ENCODE measurements at places on chromosomes 7 and 10.

DNA sequence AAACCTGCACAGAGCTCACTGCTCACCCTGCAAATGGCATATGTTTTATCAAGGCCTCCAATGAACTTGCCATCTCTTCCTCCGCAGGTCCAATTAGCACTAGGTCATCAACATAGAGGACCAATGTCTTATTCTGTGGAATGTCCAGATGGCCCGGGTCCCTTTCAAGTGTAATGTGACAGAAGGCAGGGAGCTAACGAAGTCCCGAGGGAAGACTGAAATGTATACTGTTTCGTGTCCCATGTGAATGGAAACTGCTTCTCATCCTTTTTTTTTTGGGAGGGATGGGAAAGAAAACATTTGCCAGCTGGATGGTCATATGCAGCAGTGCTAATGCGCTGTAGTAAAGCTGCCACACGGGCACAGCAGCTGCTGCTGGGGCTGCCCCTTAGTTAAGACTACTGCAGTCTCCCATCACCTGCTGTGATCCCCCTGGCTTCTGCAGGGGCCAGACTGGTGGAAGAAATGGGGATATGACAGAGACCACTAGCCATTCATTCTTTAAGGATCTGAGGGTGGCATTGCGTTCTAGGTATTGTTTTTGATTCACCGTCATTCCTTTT, 61.7 kb upstream of the CCNY start:
- DNase-seq = no peak

GRCh38 chr7:81776161-81776560, 6.3 kb upstream of the HGF start:
- no peak for DNase-seq

GRCh38 chr7:132576721-132577085, 433 bp upstream of the PLXNA4 start:
- DNase-seq = no peak

DNA sequence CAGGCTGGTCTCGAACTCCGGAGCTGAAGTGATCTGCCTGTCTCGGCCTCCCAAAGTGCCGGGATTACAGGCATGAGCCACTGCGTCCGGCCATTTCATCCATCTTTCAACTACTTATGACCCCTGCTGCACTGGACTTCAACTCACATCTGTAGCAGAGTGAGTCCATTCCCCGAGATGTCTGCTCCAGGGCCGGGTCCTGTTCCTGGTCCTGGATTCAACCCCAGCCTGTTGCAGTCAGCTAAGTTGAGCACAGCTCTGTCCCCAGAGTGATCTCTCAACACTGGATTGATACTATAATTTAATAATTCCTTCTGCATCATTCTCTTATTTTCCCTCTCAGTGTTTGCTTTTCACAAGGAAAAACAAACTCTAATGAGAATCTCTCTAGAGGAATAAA, 25.8 kb downstream of the PRTFDC1 start:
- DNase-seq = no peak

GRCh38 chr7:3918576-3918975, 617.5 kb downstream of the SDK1 start:
- no peak for DNase-seq

DNA sequence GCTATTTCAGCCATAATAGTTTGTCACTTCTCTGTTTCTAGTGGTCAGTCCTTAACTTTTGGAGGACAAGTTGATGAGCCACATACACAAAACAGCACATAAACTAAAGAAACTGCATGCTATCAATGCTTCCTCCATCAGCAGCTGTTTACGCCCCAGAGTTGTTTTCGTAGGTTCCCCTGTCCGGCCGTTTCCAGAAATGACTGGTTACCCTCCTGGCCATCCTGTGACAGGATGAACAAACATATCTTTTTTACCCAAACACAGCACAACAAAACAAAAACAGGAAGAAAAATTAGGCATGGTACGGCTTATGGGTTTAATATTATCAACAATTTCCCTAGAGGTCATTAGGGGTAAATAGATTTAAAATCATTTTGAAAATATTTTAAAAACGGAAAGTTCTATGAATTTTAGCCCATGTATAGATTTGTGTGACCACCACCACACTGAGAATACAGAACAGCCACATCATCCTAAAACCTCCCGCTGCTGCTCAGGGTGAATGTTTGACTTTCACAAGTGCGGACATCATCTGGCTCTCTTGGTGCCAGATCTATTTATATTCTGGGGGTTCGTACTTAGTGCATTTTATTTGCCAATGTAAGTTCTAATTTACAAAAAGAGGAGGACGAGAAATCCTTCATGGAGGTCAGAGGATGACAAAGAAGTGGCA, 74.8 kb downstream of the HIPK2 start:
- DNase-seq = peak; percentile 47

GRCh38 chr7:94276027-94276426, 118.7 kb upstream of the COL1A2 start:
- no peak for DNase-seq

GRCh38 chr10:105545101-105545500, 904.0 kb downstream of the SORCS3 start:
- DNase-seq = no peak

- no peak for DNase-seq
Measured at GRCh38 chr10:48703531-48704122, 19.0 kb downstream of the WDFY4 start.

GRCh38 chr7:87345962-87346371, 503 bp downstream of the CROT start:
- no peak for DNase-seq

GRCh38 chr7:157674027-157674714, 337.4 kb downstream of the DNAJB6 start:
- no peak for DNase-seq

DNA sequence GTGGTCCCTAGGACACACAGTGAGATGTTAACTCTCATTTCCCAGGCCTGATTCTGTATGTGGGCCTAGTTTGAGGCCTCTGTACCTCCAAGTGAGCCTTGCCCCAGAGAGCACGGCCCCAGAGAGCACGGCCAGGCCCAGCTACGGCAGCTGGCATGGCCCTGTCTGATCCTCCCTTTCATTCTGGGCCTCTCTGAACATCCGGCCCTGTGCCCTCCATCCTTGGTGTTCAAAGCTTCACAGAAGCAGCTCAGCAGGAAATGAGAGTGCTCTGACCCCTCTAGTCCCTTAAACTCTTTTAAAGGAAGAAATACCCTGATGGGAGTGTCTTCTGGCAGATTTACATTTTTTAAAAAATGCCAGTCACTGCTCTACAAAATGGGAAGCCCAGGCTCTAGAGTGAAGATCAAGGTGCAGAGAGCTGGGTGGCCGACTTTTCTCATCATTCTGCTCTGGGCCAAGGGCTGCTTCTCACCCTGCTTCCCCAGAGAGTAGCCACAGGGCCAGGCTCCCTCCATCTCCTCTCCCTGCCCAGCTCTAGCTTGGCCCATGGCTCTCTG, 171.9 kb downstream of the RPS24 start:
- DNase-seq = no peak

DNA sequence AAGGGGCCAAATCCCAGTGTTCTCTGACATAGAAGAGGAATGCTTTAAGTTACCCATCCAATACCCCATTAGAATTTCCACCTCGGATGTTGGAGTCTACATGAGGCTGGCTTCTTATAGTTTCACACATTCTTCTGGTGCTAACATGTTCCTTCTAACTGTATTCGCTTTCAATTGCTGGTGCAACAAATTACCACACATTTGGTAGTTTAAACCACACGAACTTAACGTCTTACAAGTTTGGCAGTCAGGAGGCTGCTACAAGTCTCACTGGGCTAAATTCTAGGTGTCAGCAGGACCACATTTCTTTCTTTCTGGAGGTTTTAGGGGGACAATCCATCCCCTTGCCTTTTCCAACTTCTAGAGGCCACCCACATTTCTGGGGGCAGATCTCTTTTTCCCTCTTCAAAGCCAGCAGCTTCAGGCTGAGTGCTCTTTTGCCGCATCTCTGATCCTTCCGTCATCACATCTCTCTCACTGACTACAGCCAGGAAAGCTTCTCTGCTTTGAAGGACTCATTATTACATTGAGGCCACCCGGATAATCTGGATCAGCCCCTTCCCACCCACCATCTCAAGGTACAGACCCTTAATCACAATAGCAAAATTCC, 5.1 kb upstream of the MACC1 start:
- no peak for DNase-seq

DNA sequence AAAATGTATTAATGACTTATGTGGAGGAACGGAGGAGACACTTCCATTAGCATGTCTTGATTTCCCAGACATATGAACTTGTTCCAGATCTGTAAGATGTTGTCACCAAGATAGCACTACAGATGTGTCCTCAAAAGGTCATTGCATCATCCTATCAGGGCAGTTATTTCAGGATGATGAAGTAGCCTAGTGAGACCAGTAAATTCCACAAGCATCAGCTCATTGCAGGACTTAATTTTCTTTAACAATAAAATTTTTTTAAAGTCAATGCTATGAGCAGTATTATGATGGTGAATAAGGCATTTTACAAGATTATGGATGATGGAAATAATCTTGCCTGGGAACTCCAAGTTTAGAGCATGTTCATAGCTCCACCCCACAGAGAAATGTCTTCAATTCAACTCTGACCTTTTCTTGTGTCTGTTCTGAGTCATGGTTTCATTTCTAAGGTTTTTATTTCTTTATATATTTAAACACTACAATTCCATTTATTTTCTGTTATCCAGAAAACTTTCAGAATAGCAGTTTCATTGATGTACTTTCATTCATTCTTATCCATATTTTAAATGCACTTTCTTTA, 1203.3 kb upstream of the CELF2 start:
- DNase-seq = no peak

GRCh38 chr7:114799628-114800028, 122.3 kb upstream of the MDFIC start:
- no peak for DNase-seq
